Globus pallidus (tissue), 1 donor: ENCODE measurements at places on chromosomes 1 and 21.

- no peak for DNase-seq
Observed at GRCh38 chr1:196669051-196669450, 17.2 kb downstream of the CFH start.

- DNase-seq: no peak
Observed at GRCh38 chr1:151013518-151013917, 5.3 kb downstream of the PRUNE1 start.

DNA sequence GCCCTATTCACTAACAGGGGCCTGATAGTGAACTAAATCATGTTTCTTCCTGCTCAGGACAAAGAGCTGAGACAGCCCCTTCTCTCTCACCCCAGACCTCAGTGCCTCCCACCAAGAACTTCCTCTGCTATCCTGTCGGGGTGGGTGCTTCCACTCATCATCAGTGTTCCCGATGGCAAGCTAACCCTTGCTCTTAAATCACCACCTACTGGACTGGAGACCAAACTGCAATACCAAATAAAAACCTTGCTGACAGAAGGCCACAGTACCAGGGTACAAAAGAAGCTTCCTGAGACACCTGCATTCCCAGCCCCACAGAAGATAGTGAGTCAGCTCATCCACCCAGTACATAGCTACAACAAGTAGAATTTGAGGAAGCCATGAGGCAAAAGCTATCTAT lies 799.5 kb downstream of the LTN1 start:
- DNase-seq: no peak

DNA sequence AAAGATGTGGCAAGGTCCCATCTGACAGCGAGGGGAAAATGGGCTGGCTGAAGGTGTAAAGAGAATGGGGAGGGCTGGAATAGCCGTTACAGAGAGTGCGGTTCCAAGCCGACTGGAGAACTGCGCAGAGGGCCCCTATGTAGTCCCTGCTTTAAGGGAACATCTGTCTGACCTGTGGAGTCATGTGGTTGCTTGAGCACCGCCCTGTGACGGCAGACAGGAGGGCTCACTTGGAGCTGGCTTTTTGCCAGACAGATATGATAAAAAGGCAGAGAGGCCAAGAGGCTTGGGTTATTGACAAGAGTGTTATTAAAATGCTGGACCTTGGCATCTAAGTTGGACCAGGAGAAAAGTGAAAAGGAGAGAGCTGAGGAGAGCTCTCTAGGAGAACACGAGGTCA lies 5.9 kb upstream of the PTPRF start:
- no peak for DNase-seq

DNA sequence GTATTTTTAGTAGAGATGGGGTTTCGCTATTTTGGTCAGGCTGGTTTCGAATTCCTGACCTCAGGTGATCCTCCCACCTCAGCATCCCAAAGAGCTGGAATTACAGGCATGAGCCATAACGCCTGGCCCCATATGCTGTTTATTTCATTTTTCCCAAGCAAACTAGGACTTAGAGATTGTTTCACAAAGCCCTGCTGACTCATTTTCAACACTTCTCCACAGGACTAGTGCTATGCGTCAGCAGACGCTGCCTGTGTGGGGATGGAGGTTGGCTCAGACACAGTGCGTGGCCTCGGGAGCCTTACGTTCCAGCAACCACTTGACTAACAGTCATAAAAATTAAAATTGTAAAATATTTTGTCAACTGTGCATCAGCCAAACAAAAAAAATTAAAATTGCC lies 22.7 kb downstream of the PKNOX1 start:
- no peak for DNase-seq

DNA sequence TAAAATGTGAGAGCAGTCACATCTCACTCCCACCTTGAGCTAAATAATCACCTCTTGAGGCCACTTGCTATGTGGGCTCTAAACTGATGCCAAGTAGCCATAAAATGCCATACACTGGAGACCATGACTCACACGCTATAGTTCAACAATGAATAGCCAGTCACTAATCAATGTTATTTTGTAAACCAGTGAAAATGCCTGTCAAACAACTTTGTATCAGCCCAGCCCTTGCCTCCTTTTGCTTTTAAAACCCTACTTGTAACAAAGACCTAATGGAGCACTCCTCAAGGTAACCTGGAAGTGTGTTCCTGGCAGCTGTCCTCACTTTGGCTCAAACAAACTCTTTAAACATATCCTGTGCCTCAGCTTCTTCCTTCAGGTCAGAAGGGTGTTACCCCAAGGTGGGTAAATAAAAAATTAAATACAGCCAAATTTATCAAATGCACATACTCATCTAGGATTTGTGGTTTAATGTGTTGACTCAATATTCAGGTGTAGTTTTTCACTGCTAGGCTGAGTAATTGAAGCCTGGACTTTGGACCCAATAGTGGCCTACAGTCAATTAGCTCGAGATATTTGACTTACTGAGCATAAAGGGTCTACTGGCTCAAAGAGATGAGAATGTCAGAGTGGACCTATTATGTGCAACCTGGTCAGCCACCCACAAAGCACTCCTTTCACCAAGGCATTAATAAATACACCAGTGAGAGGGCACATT lies 154.3 kb downstream of the COQ8A start:
- no peak for DNase-seq

GRCh38 chr1:220243947-220244346 lies 28.3 kb downstream of the RAB3GAP2 start:
- DNase-seq: no peak

DNA sequence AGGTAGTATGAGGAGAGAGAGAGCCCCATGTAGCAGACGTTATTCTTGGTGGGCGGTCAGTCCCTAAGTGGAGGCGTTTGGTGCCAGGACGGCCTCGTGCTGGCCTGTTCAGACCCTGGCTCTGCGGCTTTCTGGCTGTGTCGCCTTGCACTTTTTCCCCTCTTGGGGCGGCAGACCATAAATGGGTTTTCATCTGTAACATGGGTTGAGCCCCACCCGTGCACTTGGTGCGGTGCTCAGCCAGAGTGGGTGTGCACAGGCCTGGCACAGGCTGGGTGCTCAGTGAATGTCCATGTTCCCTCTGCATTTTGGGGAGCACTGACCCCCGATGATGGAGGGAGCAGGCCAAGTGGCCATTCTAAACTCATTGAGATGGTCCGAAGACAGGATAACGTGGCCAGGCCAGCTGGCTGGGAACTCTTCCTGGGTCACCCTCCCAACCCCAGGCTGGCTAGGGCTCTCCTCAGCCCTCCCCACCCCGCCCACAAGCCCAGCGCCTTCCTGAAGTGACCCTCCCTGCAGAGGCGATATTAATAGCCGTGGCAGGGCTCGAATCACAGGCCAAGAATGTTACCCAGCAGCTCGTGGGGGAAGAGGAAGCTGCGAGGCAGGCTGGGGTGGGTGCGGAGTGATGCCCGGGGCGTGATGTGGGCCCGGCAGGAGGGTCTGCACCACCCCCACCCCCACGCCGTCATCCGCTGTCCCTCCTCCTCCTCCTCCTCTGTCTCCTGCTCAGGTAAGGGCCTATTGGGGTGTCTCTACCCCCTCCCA lies 78.5 kb downstream of the ARHGEF10L start:
- DNase-seq: peak; percentile 57

DNA sequence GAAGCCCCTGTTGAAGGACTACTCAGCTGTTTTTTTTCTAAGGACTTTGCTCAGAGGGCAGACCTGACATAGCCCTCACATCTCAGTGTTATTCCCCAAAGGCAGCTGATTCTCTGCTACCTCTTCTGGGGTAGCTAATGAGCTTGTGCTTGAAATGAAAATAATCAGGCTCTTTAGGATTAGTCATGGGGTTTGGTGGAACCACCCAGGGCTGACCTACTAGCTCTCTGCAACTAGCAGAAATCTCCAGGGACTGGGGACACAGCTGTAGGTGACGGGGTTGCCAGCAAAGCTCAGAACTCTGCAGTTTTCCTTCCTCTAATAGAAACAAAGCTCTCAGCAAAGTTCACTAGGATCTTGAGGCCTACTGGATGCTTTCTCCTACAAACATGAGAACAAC lies 106.4 kb upstream of the BCL9 start:
- DNase-seq: no peak

- DNase-seq: no peak
Observed at GRCh38 chr1:207825409-207825695, 73.5 kb downstream of the CD46 start.

GRCh38 chr1:204198348-204199340 lies 2.4 kb upstream of the KISS1 start:
- DNase-seq: no peak

GRCh38 chr1:97243973-97244560 lies 522.5 kb downstream of the PTBP2 start:
- peak; percentile 47 for DNase-seq

- DNase-seq: peak; percentile 79
Observed at GRCh38 chr1:182059936-182060335, 1.6 kb downstream of the ZNF648 start.

DNA sequence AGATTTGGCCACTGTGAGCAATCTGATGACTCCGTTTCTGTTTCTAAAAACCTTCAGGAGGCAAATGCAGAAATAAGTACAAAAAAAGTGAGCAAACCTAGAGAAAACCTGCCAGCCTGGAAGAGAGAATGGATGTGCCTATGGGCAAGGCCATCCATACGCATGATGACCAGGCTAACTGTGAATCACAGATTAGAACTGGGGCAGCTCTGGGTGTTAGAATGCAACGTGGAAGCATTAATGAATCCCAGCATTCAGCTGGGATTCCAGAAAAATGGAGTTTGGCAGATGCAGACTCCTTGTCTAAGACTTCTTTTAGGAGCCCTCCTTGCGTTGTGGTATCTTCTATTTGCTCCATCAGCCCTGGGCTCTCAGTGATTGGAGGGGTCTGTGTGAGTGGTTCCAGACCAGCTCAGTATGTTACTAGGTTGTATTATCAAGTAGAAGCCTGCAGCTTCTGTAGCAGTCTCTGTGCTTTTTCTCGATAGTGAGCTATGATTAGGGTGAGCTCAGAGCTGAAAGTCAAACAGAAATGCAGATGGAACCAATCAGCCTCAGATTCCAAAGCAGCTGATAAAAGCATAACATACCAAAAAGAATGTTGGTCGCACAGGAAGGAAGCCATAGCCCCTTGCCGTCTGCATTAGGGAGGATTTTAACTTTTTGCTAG lies 154.0 kb downstream of the PSMG1 start:
- no peak for DNase-seq

- no peak for DNase-seq
Observed at GRCh38 chr1:44685881-44686280, 11.4 kb downstream of the ARMH1 start.

- no peak for DNase-seq
Observed at GRCh38 chr1:32111789-32112188, 3.9 kb downstream of the KPNA6 start.

DNA sequence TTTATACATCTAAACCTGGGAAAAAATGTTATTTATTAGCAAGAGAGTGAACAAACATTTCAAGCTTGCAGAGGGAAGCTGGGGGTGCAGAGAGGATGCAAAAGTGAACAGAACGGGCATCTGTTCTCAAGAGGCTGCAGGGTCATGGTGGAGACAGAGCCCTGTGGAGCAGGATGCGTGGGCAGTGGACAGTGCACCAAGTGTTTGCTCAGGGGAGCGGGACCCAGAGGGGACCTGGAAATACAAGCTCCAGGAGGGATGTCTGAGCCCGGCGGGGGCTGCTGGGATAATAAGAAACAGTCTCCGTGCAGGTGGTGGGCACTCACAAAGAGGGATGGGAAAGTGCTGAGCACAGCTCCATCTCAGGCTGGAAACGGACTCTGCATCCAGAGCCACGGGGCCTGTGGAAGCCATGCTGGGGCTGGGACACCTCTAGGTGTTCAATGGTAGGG lies 105.3 kb upstream of the SLC45A1 start:
- no peak for DNase-seq

GRCh38 chr21:45152265-45152746 lies 77.9 kb downstream of the ADARB1 start:
- peak; percentile 37 for DNase-seq

DNA sequence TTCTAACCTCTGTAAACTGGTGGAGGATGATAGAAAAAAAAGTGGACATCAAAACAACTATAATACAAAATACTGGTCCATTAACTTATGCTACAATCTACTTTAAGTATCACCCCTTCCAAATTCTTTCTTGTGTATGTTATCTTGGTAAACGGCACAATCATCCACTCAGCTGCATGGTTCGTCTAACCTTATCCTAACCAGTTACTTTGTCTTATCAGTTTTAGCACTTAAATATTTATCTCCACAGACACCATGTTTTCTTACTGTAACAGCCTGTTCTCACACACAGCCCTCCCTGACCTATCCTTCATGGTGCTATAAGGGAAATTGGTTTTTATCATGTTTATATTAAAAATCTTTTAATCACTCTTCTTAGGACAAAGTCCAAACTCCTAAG lies 157.2 kb downstream of the PTGER3 start:
- DNase-seq: no peak

DNA sequence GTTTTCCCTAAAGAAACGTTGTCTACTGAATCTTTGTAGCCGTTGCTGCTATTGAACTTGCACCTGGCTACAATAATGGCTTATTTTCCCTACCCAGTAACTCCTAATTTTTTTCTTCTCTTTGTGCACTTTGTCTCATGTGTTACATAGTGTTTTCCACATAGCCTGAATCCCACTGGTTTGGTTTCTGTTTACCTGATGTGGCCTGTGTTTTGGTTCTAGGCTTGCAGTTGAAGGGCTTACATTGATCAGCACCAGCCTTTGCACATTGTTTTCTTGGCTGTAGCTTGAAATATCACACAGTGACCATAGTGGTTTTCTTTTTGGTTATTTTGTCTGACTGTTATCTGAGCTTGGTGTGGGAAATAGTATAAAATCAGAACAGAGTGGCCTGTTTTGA lies 29.5 kb downstream of the ST3GAL3 start:
- no peak for DNase-seq

- DNase-seq: no peak
Observed at GRCh38 chr1:66300972-66301451, 232.9 kb upstream of the SGIP1 start.

DNA sequence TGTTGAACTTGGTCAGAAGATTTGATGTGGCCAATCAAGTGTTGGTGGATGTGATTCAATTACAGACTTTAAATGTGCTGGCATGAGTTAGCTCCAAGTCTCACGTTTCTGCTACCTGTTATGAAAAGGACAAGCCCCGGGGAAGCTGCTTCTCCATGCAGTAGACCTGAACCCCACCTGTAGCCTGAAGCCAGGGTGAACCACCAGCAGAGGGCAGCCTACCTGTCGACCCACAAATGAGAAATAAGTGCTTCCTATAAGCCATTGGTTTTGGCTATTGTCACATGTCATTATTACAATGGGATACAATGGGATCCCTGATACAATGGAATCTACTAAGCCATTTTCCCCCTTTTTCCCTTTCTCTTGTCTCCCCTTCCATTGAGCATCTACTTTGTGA lies 230.2 kb downstream of the PRDM2 start:
- no peak for DNase-seq

GRCh38 chr1:156021093-156021428 lies 310 bp upstream of the SSR2 start:
- peak; percentile 11 for DNase-seq
